ENCODE measurements at places on chromosomes 4 and X.
A peak's percentile ranks its signal among the peaks of the same experiment; 100 is the strongest.

DNA sequence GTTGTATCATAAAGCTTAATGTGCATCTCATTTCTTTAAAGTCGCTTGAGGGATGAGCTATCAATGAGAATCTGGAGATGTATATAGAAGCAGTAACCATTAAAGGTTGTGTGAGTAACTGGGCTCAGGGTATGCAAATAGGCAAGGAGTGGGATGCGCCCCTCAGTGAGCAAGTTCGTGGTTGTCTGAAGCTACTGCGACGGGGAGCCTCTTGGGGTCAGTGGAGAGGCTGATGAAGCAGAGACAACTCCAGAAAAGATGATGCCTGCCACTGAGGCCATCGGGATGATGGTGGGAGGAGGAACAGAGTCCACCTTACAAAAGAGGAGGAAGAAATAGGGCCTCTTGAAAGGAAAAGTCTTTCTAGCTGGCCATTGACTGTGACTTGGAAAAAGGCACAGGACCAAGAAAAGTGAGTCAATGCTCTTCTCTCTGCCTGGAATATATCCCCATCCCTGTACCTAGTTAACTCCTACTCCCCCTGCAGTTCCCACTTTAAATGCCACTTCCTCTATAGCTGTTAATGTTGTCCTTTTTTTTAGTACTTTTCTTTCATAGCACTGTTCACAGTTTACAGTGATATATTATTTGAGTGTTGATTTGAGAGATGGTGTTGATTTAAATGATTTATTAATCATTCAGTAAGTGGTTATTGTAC, 51.4 kb upstream of the LSM6 start:
- DNase-seq, result no peak

DNA sequence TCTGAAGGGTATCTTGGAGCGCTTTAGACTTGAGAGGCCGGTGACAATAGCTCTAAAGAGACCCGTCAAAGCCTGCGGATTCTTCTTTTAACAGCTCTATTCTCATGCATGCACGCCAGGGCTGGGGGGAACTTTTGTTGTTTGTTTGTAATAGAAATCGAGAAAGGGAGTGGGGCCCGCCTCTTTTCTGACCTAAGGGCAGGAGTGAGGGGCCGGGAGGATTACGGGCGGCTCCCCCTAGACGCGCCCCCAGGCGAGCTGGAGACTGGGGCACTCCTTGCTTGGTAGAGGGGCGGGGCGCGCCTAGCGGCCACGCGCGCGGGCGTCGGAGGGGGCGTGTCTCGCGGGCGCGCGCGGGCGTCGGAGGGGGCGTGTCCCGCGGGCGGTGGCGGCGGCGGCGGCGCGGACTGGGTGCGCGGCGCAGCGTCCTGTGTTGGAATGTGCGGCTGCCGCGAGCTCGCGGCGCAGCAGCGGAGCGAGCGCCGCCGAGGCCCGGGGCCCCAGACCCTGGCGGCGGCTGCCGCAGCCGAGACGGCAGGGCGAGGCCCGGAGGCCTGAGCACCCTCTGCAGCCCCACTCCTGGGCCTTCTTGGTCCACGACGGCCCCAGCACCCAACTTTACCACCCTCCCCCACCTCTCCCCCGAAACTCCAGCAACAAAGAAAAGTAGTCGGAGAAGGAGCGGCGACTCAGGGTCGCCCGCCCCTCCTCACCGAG, at the start of gene REST:
TSS of gene REST (plus strand) at position 412 of the 717 bp plus-strand sequence. CDS start 2,739 bp downstream, outside the sequence.
- peak; percentile 77 for DNase-seq

DNA sequence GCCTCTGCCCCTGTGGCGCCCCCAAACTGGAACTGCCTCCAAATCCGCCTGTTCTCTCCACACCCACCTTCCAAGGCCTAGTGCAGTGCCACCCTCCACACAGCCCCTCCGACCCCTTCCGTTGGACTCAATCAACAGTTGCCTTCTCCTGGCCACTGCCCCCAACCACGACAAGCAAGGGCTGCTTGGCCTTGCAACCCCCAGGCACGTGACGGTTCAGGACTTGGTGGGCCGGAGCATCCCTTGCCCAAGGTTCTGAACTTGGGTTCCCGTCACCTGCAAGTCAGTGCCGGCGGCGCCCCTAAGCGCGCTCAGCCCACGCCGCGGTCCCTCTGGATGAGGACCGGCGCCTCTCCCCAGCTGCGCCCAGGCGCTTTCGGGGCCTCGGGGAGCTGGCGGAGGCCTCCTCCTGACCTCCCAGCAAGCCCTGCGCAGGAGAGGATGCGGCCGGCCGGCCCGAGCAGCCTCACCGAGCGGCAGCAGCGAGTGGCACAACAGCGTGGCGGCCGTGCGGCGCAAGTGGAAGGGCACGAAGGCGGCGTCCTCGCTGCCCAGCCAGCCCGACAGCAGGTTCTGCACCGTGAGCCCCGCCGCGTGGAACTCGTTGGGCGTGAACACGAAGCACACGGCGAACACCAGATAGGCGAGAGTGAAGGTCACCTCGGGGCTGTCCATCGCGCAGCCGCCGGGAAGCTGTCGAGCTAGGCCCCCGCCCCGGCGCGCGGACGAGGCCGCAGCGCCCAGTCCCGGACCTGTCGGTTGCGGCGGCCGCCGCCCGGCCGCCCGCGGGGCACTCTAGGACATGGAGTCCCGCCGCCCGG, 750 bp downstream of the TMEM129 start:
- DNase-seq, result peak; percentile 75

GRCh38 chr4:136484996-136485395, 1047.3 kb downstream of the PCDH18 start:
- no peak for DNase-seq

DNA sequence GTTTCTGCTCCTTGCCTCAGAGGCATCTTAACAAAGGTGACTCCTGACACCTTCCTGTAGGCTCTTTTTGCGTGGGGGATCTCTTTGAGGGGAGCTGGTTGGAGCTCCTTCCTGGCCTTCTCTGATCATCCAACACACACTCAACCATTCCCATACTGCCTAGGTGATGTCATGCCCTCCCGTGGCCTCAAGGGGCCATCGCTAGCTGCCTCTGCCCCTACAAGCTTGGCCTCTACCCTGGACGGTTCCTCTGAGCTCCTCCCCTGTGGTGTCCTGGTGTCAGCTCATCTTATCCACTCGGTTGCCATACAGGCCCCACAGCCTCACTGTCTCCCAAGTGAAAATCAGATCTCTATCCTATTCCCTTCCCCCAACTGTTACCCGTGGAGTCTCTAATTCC, 13.7 kb upstream of the ZNF185 start:
- no peak for DNase-seq

- no peak for DNase-seq
Measured at GRCh38 chrX:72100051-72100755, 31.5 kb downstream of the RTL5 start.

DNA sequence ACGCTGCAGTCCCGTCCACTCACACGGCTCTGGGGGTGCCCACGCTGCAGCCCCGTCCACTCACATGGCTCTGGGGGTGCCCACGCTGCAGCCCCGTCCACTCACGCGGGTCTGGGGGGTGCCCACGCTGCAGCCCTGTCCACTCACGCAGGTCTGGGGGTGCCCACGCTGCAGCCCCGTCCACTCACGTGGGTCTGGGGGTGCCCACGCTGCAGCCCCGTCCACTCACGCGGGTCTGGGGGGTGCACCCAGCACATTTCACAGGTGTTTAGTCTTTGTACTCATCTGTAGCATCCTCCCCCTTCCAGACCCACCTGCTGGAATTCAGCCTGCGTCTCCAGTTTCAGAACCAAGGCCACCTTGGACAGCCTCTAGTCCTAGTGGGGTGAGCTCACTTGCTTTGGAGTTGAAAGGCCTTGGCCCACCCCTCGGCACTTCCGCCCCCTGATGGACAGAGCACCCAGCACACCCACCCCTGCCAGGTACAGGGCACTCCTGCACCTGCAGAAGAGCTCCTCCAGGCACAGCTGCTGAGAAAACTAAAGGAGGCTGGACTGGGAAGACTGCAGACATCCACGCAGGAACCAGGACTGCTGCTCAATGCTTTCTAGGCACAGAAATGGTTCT, 73.0 kb downstream of the ABLIM2 start:
- DNase-seq, result no peak

DNA sequence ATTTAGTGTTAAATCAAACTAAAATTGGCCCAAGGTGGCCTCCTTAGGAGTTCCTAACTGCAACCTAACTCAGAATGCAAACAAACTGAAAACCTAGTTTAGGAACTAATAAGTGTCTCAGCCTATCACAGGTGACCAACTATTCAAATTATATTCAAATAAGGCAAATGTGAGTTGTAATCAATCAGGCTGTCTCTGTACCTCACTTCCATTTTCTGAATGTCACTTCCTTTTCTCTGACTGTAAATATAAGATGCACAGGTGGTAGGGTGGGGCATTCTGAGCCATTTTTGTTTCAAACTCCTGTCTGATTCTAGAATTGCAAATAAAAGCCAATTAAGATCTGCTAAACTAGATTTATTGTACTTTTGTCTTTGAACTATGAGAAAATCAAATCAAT, 401.5 kb downstream of the PPP3CA start:
- DNase-seq, result no peak

DNA sequence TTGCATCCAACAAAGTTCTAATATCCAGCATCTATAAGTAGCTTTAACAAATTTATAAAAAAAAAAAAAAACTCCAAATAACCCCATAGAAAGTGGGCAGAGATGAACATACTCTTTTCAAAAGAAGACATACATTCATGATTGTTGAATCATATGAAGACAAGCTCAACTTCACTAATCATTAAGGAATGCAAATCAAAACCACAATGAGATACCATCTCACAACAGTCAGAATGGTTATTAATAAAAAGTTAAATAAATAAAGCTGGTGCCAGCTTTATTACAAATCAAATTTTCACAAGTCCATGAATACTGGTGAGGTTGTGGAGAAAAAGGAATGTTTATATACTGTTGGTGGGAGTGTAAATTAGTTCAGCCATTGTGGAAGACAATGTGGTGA, 592.0 kb downstream of the IQCM start:
- DNase-seq, result no peak

DNA sequence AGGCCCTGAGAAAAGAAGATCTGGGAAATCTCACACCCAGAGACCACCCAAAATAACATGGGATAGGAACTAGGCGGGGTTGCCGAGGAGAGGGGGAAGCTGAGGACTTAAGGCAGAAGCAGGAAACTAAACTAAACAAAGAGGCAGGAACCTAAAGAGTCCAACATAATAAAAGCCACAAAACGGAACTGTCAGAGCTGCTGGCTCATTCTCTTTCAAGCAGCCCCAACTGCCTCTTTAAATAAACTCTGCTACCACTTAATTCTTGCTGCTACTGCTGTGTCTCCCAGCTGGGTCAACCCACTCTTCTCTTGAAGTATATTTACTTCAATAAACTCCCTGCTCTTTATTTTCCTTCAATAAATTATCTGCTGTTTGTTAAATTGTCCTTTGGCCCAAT, 44.5 kb downstream of the MAGEB16 start:
- no peak for DNase-seq

- no peak for DNase-seq
Measured at GRCh38 chr4:37434469-37434868, 189.9 kb downstream of the NWD2 start.

- DNase-seq, result no peak
Measured at GRCh38 chr4:150108691-150109090, 30.4 kb downstream of the DCLK2 start.

DNA sequence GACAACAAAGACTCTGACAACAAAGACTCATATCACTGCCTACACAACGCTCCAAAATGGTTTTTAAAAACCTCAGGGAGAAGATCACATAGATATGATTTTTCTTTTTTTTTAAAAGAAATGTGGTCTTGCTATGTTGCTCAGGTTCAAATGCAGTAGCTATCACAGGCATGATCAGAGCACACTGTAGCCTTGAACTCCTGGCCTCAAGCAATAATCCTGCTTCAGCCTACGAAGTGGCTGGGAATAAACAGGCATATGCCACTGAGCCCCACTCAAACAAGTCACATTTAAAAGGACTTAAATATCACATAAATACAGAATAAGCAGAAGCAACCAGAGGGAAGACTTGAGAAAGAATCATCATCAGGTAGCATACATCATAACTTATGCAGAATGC, 14.7 kb downstream of the DHX15 start:
- DNase-seq, result no peak

DNA sequence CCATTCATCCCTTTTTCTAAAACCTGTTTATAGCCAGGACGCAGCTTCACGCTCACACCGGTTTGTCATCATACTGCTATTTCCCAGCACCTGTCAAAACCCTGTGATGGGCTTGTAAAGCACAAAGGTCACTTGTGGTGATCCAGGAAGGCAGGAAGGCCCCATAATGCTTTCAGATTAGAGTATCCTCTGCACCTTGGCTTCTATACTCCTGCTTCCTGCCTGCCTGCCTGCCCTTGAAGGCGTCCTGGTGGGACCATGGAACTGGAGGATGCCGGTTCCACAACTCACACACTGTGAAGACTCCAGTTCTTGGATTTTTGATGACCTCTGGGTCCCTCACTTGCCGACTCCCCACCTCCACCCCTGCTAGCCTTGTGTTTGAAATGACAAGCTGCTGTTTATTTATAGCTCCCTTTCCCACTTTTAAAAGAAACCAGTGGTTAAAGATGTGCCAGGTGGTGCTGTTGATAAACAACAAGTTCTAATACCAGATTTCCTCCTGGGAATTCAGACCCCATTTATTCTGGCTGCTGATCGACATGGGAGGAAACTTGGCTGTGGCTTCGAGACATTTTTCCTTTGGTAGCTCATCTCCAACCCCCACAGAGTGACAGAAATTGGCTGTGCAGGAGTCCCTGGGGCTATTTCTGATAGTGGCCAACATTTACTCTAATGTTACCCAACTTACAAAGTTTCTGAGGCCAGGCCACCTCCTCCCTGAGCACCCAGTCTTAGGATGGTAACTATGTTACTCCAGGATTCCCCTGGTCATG, 211.5 kb downstream of the KDR start:
- DNase-seq, result no peak

- no peak for DNase-seq
Measured at GRCh38 chr4:173243321-173243720, 74.7 kb downstream of the GALNT7 start.

- peak; percentile 79 for DNase-seq
Measured at GRCh38 chr4:112312610-112313239, 15.6 kb downstream of the ALPK1 start.

- DNase-seq, result no peak
Measured at GRCh38 chr4:28176942-28177341, 1316.3 kb downstream of the STIM2 start.

DNA sequence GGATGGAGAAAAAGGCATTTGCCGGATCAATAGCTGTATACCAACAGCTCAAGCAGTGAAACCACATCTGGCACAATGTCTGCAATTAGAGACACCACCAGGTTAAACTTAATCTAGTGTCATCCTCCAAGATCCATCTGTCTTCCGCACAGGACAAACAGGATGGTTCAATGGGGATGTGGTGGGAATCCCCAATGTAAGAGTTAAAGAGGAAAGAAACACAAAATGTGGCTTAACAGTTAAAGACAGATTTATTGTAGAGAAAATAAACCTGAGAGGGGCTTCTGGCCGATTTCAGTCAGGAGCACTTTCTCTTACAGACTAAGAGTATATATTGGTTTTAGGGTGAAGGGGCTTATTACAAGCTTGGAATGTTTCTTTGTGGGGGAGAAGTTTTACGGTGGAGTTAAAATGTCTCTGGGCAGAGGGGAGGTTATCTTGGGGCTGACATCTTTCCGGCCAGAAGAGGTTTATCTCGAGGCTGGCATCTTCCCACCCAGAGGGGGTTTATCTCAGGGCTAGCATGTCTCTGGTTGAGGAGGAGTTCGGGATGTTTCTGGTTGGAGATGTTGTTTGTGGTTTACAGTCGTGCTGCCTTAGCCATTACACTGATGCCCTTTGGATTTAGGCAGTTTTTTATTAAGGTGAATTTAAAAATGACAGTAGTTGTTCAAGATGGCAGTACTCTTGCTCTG, 61.7 kb downstream of the KANTR start:
- DNase-seq, result no peak

- no peak for DNase-seq
Measured at GRCh38 chr4:34158878-34159277, 2085.4 kb downstream of the ARAP2 start.

Data from GM06990 (cell line).